ENCODE measurements at places on chromosomes 4 and X. TPM values are rescaled to one million over a fixed set of nuclear protein-coding genes. Genes with fewer than 3 reads are reported as not detected.

DCAF12L1 gene
- not detected for total RNA-seq

STK32B gene
- 0.98 TPM for total RNA-seq

EDNRA gene
- 8.6 TPM for total RNA-seq

H2BW2 gene
- total RNA-seq = not detected

FHDC1 gene
- 30.1 TPM for total RNA-seq

TENM3 gene
- total RNA-seq = 0.33 TPM

YY2 gene
- total RNA-seq = 3.0 TPM

FGD1 gene
- 4.1 TPM for total RNA-seq

PABPC1L2B gene
- total RNA-seq = not detected

HSFX2 gene
- total RNA-seq = not detected

Data from upper lobe of left lung (tissue), 6 donors.